ENCODE measurements at places on chromosomes 3 and 15.

DNA sequence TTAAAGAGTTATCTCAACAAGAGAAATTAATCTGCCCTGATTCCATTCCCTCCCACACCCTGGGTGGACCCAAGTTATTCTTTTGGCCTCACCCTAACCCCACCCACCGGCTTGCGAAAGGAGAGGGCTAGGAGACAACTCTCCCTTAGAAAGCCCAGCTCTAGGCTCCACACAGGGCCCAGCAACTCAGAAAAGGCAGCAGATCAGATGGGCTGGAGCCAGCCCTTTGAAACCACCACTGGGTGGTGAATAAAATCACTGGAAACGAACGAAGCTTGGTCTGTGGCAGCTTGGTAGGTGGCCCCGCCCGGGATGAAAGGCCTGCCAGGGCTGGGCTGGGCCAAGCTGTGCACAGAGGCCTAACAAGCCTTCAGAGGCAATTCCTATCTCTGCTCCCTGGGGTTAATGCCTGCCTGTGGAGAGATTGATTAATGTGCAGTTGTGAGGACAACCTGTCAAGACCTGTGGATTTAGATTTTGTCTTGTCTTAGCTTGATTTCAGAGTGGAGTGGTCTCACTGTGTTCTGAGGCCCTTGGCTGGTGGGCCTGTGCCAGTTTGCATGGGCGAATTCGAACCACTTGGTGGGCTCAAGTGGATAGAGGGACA lies 38.8 kb downstream of the BHLHE40 start:
- peak; percentile 35 for DNase-seq

DNA sequence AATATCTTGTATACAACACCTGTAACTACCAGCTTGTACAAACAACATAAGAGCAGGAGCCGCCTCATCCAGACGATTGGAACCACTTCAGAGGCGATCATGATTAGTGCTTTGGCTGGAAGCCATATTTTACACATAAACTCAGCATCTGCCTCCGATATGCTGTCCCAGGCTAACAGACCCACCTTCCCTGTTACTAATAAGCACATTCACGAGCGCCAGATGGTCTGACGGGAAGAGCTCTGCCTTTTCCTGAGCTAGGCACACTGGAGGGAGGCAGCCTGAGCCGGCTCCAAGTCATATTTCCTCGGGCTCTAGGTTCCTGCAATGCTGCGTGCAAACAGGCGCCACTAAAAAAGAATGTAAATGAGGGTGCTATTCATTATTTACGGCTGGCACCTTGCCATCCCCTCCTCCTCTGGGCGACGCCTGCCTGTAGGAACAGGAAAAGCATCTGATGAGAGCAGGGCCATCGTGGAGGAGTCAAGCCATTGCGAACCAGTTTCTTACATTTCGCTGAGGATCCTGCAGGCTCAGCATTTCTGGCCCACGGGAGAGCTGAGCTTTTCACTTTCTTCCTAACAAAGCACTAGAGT lies 98.2 kb downstream of the ANXA2 start:
- DNase-seq, result no peak

- DNase-seq, result peak; percentile 47
These were observed 61.8 kb downstream of the SLC12A8 start for GRCh38 chr3:125150525-125151441.

- DNase-seq, result no peak
These were observed 20.4 kb downstream of the UACA start for GRCh38 chr15:70742928-70743327.

DNA sequence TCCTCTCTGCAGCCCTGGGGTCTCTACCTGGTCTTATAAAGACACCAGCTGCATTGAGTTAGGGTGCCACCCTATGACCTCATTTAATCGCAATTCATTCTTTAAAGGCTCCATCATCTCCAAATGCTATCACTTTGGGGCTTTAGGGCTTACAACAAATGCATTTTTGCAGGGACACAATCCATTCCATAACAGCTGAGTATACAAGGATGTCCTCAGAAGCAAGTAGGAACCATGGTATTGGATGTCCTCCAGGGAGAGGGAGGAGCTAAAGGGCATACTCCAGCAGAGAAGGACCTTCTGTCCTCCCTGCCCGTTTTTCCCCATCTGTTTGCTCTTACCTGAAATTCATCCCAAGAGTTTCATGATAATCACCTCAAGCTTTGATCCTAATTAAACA lies 30.3 kb downstream of the UMPS start:
- no peak for DNase-seq

GRCh38 chr15:63800739-63801138 lies 33.0 kb downstream of the HERC1 start:
- DNase-seq, result no peak

DNA sequence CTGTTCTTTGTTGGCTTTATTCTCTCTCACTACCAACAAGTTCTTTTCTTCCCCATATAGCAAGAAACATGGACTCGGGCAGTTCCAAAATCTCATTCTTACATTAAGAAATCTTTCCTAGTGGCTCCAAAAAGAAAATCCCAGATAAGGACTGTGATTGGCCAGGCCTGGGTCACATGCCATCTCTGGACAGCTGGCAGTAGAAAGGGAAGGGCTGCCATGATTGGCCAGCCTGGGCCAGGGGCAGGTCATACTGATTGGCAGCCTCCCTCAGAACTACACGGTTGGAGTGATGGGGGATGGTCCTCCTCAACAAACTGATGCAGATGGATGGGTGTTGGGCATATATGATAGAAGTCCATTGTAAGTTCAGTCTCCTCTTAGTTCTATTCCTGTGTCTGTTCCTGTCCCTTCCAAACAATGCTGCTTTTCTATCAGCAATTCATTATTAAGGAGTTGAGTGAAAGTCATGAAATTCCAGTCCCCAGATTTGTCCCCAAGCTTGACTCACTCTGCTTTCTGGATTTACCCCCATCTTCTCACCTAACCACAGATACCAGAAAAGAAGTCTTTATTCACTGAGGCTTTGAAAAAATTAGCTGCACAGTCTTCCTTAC lies 175.5 kb downstream of the ATG7 start:
- no peak for DNase-seq

DNA sequence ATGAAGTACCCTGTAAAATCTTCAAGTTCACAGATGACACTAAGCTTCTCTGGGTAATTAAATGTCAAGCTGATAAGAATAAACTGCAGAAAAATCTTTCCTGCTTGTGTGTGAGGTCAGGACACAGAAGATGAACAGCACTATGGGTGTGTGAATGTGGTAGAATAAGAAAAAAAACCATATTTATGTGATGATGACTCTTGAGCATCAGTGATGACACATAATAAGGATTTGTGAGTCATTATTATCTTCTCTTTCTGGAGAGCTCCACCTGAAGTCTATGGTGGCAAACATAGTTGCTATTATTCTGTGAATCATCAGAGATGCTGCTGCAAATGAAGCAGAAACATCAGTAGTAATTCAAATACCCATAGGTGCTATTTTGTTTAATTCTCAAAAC lies 422.4 kb downstream of the DIPK2A start:
- DNase-seq, result no peak

GRCh38 chr15:64009798-64010261 lies 36.5 kb downstream of the DAPK2 start:
- peak; percentile 11 for DNase-seq

DNA sequence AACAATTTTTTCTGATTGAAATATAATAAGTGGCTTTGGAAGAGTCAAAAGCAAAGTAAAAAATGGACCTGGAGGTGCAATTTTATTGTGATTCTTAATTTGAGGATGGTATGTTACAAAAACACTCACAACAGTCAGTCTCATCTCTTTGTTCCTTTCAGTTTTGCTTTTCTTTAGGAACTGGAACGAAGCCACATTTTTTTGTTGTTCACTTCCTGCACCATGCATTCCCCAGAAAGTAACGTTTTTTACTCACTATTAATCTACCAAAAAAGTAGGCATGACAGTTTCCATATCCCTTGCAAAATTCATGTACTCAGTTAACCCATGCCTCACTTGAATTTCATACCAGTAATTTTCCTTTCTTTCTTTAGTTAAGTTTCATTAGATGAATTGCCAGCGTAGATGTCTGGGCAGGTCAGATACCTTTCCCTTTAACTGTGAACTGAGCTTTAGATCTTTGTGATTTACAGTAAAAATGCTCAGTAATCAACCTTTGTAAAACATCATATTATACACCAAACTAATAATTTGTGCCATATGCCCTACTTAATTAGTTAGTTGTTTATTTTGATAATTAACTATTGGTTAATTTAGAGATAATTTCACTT lies 384.3 kb downstream of the ROBO1 start:
- peak; percentile 50 for DNase-seq

DNA sequence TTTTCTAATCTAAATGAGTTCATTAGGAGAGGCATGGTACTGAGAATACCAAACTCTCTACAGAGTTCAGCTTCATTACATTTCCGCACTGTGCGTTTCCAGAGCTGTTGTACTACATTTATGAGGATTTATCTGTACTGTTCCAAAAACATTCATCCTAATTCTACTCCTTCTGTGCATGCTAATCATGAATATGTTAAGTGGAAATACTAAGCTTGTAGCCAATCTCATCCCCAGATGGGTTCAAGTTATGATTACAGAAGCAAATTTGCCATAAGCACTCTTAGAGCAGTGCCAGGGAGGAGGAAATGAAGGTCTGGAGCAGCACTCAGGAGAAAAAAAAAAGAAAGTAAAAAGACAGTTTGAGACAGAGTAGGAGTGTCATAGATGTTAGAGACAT lies 544.3 kb downstream of the GBE1 start:
- DNase-seq, result no peak

GRCh38 chr3:196012481-196012880 lies 69.4 kb downstream of the TFRC start:
- DNase-seq, result no peak

DNA sequence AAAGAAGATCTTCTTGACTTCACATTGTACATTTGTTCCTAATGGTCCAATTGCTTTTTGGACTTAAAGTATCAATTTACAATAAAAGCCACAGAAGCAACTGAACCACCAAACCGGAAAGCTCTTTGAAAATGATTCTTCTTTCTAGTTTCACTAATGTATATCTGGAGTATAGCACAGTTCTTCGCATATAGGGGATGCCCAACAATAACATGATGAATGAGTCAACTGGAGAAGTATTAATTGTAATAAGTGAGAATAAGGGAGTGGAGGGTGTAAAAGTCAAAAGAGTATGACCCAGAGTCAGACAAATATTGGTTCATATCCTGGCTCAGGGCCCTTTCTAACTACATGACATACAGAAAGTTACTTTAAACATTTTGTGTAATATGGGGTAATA lies 425.2 kb downstream of the ZBTB20 start:
- no peak for DNase-seq

- DNase-seq, result no peak
These were observed 1075.1 kb downstream of the AGBL1 start for GRCh38 chr15:87154761-87155160.

DNA sequence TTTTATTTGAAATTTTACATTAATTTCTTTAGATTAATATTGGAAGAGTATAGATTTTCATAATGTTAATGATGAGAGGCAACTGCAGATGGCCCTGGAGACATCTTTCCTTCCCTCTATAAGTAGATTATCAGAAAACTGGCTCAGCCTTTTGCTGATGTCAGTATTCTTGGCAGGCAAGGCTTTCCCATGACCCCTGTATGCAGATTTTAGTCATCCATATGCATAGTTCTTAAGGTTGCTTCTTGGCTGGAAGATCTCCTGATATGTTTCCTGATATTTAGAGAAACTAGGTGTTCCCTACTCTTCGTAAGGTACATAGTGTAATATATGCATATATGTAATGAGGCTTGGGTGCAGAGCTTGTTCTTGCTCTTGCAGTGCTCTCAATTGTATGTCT lies 911.4 kb downstream of the EPHA3 start:
- DNase-seq, result no peak

GRCh38 chr3:33932010-33932764 lies 133.8 kb downstream of the PDCD6IP start:
- no peak for DNase-seq

DNA sequence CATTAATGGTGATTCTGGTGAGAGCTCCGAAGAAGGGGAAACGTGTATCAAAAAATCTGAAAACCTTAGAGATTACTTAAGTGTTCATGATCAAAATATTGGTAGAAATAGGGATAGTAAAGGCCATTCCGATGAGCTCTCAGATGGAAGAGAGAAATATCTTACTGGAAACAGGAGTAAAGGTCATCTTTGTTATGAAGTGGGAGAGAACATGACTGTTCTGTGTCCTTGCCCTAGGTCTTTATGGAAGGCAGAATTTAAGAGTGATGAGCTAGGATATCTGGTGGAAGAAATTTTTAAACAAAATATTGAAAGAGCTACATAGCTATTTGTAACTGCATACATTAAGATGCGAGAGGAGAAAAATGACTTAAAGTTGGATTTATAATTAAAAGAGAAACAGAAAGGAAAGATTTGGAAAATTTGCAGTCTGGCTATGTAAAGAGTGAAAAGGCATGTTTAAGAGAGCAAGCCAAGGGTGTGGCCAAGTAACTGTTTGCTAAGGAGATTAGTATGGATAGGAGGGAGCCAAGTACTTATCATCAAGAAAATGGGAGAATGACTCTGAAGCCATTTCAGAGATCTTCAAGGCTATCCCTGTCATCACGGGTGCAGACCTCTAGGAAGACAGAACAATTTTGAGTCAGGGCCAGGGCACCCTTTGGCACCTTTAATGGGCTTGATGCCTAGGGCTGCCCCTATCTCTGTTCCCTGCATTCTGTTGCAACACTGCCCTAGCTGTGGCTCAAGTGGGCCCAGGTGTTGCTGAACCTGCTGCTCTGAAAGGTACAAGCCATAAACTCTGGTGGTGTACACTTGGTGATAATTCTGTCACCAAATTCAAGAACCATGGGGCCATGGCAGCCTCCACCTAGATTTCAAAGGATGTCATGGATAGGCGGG lies 27.3 kb downstream of the SLMAP start:
- no peak for DNase-seq

DNA sequence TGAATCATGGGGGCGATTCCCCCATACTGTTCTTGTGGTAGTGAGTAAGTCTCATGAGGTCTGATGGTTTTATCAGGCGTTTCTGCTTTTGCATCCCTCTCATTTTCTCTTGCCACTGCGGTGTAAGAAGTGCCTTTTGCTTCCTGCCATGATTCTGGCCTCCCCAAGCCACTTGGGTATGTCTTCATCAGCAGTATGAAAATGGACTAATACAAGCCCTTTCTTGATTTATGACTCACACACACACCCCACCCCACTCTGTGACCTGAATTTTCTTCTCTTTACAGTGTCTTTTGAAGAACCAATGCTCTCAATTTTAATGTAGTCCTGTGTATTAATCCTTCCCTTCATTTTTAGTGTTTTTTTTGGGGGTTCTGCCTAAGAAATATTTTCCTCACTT lies 244.8 kb downstream of the PLCL2 start:
- no peak for DNase-seq

Data from ACHN (cell line).